Colonic mucosa (tissue), 4 donors: ENCODE measurements at places on chromosomes 4 and X.

GRCh38 chr4:130668859-130669258 lies 1572.9 kb downstream of the C4orf33 start:
- no peak for DNase-seq

DNA sequence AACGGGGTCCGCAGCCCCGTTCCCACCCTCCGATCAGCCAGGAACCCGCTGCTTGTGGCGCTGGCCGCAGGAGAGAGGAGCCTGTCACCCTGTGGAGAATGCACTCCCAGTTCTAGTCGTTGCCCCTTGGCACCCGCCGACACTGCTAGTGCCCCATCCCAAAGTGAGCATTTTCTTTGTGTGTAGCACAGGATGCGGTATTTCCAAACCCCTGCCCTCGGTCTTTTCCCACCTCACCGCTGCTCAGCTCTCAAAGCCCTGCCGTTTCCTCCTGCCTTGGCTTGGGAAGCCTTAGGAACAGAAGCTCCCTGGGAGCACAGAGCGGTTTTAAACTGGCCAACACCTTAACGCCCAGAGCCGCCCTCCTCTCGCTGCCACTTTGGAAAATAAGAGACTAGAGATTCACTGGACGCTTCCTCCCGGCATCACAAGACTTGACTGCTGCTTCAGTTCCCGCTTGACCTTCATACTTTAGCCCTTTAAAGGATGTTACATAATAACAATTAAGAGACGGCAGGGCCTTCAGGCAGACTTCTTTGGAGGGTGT lies 772 bp downstream of the CYP4V2 start:
- DNase-seq: peak; percentile 54

DNA sequence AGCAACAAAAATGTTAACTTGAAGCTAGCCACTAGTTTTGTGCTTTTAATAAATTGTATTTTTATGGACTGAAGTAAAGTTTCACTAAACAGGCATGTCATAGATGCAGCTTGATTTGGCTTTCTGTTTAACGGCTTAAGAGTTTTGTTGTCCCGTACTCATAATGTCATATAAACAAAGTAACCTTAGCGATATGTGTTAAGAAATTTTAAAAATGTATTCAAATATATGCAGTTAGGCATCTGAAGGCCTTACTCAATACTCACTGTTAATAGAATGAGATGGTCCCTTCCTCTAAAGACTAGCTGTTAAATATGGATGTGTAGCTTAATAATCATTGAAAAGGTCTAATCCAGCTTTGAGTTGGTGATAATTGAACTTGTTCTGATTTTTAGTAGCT lies 1.0 kb upstream of the SCLT1 start:
- DNase-seq: no peak

GRCh38 chrX:14997271-14997670 lies 124.0 kb downstream of the MOSPD2 start:
- DNase-seq: no peak

DNA sequence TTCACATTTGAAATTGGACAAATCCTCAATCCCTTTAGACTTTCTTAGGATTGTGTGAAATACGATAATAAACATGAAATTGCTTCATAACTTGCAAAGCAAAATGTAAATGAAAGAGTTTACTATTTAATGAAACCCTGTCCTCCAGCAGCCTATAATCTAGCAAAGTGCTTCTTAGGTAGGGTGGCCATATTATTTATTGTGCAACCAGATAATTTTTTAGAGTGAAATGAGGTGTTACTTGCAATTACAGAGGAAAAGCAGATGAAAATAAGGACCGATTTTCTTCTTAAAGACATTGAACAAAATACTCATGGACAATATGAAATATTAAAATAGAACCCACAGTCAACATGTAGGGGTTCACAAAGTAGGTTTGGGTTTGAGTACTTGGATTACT lies 116.2 kb upstream of the GALNT7 start:
- DNase-seq: no peak

DNA sequence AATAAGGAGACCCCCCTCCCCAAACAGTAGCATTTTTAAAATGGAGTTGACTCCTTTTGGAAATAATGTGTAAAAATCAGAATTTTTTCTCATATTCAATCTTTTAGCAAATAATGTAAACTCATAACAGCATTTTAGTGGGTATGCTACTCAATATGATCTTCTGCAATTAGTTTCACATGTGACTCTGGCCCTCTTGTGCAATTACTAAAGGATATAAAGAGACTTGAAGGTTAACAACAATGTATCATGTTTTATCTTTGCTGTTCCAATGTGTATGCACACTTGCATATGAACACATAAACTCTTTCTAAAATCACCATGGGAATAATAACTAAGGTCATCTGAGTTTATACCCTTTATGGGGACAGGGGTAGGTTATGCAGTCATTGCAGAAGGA lies 39.9 kb upstream of the RXFP1 start:
- no peak for DNase-seq

- DNase-seq: no peak
These were observed 3.3 kb upstream of the HMGB2 start for GRCh38 chr4:173337463-173337862.

GRCh38 chr4:160352637-160353036 lies 1249.8 kb downstream of the RAPGEF2 start:
- DNase-seq: no peak

GRCh38 chrX:37701588-37701987 lies 16.0 kb downstream of the XK start:
- no peak for DNase-seq

DNA sequence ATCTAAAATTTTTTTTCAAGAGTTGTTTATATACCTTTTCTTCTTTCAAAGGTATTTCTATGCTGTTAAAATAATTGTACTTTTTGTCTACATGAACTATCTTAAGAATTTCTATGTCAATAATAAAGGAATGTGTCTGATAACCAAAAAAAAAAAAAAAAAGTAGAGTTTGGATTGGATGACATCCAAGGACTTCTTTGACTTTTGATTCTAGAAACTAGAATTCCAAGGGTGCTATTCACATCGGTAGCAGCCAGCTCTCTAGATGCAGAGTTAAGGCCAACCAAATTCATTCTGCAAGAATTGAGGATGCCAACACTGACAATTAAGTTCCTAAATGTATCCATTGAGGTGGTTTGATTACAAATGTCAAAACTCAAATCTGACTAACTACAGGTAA lies 42.0 kb upstream of the PRKG2 start:
- DNase-seq: no peak

GRCh38 chr4:8759987-8760386 lies 111.7 kb downstream of the HMX1 start:
- no peak for DNase-seq

- no peak for DNase-seq
These were observed 3.3 kb downstream of the GASK1B start for GRCh38 chr4:158169506-158169905.

DNA sequence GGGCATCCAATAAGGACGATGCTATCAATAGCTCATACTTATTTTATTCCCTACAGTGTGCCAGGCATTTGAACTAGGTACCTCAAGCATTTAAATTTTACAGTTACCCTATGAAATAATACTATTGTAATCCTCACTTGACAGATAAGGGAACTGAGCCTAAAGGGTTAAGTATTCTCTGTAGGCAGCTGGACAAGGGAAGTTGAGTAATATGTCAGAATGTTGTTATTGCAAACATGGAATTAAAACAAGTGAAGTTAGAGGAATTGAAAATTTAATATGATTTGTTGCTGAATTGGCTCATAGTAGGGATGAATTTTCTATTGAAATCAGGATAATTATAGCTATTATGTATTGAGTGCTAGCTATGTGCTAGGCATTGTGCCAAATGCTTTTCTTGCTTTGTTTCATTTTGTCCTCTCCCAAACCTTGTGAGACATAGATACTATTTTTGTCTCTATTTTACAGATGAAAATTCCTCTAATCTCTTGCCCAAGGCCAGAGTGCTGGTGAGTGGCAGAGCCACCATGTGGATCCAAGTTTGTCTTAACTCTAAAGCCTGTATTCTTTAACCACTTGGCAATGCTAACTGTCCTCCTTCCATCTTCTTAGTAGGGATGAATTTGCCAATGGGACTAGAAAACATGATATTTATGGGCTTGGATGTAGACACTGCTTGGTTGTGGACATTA lies 58.1 kb downstream of the TMEM164 start:
- no peak for DNase-seq

DNA sequence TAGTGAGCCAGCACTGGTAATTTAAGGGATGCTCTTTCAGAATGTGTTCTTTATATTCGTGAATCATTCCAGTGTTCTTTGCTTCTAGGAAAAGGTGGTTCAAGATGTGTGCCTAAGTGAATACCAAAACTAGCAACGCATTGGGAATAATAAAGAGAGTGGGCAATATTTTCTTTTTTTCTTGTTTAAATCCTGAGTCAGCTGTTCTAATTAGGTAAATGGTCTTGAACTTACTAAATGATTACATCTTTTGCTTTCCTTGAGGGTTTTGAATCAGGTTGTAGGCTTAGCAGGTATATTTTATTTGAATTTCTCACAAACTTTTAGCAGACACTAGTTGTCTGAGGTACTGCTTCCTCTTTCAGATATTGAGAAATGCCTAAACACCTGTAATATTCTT lies 29.5 kb downstream of the ENPEP start:
- DNase-seq: no peak

DNA sequence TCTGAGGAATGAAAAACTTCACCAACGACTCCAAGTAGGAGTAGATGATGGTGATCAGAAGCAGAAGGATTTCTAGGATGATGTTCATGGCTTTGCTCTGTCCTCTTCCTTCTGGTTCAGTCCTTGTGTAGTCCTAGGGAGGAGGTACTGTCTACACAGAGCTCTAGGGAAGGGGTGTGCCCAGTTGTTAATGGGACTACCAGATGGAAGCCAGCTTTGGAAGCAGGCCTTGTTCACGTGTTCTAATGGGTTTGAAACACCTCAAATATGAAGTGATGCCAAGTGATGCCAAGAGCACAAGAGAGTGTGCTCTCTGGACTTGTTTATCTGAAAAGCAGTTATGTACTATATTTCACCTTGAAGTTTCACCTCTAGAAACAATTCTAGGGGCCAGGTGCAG lies at the start of gene HSD17B13:
HSD17B13 (minus strand) TSS at position 129 of the 400 bp plus-strand sequence; CDS start at position 88, 41 bp downstream.
- no peak for DNase-seq

GRCh38 chrX:105116486-105116885 lies 104.0 kb downstream of the TEX13A start:
- no peak for DNase-seq

DNA sequence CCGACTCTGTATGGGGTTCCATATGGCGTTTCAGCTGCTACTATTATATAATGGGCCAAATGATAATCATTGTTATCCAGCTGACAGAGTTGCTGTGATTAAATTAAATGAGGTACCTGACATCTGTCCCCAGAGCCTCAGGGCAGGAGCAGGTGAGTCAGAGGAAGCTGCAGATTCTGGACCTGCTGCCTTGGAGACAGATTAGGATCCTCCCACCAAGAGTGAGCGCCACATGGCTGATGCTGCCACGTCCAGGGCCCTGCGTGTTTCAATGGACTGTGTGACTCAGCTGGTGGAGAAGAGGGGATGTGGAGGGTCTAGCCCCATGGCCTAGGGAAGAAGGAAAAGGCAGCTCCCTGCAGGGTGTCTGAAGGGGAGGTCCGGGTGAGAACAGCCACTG lies 28.3 kb upstream of the UXT start:
- no peak for DNase-seq

GRCh38 chr4:165010991-165011390 lies 20.8 kb upstream of the TRIM60 start:
- DNase-seq: no peak

DNA sequence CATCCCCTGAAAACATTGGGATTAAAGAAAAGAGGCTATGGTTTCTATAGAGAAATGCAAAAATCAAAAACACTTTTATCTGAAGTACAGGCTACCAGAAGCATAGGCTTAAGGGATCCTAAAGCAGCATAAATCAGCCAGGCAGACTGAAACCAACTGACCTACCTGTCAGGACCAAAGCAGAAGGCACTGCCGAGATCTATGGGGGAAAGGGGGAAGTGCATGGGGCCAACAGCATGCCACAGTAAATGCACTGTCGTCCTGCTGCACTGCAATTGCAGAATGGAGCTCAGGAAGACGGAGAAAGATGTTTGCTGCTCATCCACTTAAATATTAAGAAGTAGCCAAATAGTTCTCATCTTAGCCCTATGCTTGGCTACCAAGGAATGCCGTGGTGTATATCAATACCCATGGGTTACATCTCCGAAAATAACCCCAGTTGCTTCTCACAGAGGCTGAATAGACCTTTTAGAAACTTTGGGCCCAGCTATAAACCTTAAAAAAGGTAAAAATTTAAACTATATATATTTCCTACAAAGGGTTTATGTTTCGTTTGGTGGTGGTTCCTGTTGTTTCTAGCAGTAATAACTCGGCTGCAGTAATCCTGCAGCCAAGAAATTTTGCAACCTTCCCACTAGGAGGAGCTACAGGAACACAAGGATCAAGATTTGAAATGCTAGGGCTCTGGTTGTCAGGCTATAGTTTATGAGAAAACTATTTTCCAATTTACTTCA lies 312.2 kb upstream of the DIAPH2 start:
- DNase-seq: no peak

DNA sequence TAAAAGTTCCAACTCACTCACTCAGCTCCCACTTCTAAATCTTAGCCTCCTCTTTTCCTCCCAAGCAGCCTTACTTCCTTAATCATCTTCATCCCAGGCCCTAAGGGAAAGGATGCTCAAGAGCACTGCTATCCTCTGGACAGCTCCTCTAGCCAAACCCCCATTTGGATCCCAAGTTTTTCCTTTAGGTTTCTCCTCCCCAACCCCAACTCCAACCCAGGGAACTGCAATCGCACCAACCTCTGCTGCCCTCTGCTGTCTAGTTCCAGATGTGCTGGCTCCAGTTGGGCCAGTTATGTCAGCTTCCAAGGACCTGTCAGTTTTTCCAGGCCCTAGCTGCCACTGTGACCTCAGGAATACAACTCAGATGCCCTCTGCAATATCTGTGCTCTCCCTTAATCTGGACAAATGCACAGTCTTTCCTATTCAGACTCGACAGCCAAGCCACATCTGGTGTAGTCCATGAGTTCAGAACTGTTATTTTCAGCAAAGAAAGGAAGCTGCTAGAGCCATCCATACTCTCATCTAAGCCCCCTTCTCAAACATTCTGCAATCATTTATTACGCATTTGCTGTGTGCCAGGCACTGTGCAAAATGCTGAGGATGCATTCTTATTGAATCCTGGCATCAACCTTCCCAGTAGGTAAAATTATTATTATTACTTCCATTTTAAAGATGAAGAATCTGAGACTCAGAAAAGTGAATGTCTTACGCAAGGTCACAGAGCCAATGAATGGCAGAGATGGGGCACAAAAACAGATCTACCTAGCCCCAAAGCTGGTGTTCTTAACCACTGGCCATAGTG lies 12.3 kb upstream of the XPNPEP2 start:
- peak; percentile 56 for DNase-seq

GRCh38 chrX:114675365-114675764 lies 91.5 kb downstream of the HTR2C start:
- DNase-seq: no peak
